ENCODE measurements at places on chromosomes 5 and 9.

DNA sequence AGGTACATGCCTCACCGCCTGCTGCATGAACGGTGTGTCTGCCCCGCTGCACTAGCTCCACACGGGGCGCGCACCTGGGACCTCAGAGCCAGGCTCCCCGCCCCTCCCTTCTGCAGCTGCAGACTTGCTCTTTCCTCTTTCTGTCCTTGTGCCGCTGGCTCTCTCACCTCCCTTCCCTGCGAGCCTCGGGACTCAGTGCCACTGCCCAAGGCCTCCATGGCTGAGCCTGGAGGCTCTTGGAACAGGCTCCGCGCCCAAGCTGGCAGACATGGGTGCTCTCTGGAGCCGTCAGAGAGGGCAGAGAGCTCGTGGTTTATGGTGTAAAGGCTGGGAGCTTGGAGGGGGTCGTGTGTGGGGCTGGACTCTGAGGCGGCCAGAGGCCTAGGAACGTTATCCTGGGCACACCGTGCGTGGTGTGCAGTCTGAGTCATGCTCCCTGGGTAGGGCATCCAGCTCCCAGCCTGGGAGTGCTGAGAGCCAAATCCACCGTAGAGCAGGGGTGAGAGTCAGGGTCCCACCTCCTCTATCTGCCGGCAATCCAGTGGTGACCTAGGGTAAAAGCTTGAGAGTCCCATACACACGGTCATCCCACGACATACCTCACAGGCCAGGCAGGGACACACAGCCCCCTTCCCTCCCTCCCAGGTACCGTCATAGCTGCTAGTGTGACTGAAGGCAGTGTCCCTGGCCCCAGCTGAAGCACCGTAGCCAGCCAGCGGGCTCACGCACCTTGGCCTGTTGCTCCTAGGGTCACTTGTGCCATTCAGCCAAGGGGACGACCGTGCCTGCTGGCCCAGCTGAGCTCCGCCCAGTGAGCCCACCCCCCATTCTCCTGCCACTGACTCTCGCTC lies 22.4 kb downstream of the GOLGA2 start:
- DNase-seq = no peak

DNA sequence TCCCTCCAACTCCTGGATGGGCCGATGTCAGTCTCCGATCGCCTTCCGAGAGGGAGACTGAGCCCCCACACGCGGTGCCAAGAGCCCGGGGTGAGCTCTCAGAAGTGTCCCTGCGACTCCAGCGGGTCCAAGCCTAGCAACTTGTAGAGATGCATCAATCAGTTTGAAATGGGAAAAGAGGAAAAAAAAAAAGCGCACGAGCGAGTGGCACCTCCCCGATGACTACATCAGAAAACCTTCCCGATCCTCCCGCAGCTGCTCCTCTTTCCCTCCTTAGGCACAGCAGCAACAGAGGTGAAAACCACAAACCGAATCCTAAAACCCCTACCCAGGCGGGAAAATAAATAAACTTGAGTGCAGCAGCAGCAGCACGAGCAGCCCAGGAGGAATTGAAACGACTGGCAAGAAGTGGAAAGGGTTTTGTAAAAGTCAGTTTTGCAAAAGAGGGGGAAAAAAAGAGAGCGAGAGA lies 1.0 kb upstream of the EFNA5 start:
- peak; percentile 68 for DNase-seq

- DNase-seq = no peak
Measured at GRCh38 chr9:88321764-88322163, 66.5 kb upstream of the SPIN1 start.

- peak; percentile 100 for DNase-seq
Measured at GRCh38 chr5:33312571-33313549, 127.9 kb upstream of the TARS1 start.

DNA sequence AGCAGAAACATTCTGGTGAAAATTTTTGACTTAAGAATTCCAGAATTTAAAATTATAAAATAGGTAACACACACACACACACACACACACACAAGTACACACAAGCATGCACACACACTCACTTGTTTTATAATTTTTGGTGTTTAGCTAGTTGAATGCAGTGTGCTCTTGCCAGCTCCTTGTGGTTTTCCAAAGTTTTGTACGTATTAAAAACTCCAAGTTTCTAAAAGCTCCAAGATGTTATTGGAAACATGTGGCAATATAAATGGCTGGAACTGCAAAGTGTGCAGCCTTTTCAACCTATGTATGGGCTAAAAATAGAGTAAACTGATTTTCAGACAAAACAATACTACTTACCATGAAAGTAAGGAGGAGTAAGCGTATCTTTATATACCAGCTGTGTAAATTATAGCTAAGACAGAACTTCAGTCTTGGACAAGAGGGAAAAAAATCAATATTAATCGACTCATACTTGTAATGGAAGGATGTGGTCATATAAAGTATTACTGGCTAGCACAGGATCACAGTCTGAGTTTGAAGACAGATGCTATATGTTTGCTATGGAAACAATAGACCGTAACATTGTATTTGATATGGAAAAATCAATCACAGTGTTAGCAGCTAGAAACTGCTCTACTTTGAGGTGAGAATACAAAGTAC lies 727.1 kb upstream of the GRAMD2B start:
- DNase-seq = peak; percentile 8

GRCh38 chr5:173567548-173567947 lies 48.9 kb downstream of the BOD1 start:
- DNase-seq = no peak
